ENCODE measurements at places on chromosomes 5 and 9. TPM values are rescaled to one million over a fixed set of nuclear protein-coding genes. Genes with fewer than 3 reads are reported as not detected.
A peak's percentile ranks its signal among the peaks of the same experiment; 100 is the strongest.

The NUDT12 gene
- total RNA-seq: 3.1 TPM

The CCL28 gene
- total RNA-seq: 13.0 TPM

The PLGRKT gene
- 39.3 TPM for total RNA-seq

The MAMDC2 gene
- not detected for total RNA-seq

The B4GALT1 gene
- 60.6 TPM for total RNA-seq

The ALG2 gene
- 41.7 TPM for total RNA-seq

The HARS1 gene
- total RNA-seq: 110 TPM

The GPR151 gene
- not detected for total RNA-seq

The IL5 gene
- 113 TPM for total RNA-seq

- no peak for DNase-seq
Observed at GRCh38 chr9:96464426-96464825, 14.5 kb downstream of the HABP4 start.

DNA sequence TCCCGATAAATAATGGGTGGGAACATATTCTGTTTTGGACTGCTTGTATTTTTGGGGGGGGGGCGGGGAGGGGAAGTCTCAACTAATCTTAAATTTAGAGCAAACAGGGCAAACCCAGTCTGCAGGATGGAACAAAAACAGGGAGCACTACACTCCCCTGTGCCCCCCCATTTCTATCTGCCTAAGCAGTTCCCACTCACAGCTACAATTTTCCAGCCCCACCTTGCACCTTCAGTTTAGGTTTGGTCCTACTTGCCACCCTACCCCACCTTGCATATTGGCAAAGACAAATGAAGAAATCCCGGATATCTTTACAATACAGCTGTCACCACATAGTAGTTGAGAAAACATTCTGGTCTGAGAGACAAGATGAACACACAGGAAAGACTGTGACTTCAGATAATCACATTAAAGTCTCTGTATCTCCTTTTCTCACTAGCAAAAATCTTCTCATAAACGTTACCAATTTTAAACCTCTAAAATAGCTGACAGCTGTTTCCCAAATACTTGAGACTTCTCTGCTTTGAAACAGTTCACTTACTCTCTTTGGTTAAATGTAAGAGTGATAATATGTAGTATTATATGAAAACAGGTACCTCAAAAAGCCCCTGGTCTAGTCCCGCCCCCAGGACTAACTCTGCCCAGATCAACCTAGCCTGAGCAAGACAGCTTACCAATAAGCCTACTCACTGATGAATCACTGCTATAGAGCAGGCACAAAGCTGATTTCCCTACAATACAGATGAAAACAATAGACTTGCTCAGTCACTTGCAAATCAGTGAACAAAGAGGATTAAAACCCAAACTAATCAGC lies 5.2 kb upstream of the RAPGEF6 start:
- DNase-seq: no peak

DNA sequence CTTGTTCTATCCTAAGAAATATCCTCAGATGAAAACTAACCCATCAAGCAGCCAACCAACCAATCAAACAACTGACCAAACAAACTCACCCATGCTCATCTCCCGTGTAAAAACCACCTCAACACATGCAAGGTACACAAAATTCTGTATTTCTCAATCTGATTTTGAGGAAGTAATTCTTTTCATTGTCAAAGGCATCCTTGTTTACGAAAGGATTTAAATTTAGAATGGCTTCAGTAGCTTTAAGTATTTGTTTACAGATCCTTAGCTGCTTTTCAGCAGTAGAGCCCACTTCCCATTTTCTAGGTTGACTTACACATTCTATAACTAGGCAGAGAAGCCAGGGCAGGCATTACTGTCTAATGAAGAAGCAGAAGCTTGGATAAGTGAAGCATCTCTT lies 78.6 kb downstream of the NTRK2 start:
- no peak for DNase-seq

GRCh38 chr5:14552017-14552416 lies 29.6 kb upstream of the OTULINL start:
- DNase-seq: no peak

- no peak for DNase-seq
Observed at GRCh38 chr9:126327006-126327713, 531 bp downstream of the MVB12B start.

DNA sequence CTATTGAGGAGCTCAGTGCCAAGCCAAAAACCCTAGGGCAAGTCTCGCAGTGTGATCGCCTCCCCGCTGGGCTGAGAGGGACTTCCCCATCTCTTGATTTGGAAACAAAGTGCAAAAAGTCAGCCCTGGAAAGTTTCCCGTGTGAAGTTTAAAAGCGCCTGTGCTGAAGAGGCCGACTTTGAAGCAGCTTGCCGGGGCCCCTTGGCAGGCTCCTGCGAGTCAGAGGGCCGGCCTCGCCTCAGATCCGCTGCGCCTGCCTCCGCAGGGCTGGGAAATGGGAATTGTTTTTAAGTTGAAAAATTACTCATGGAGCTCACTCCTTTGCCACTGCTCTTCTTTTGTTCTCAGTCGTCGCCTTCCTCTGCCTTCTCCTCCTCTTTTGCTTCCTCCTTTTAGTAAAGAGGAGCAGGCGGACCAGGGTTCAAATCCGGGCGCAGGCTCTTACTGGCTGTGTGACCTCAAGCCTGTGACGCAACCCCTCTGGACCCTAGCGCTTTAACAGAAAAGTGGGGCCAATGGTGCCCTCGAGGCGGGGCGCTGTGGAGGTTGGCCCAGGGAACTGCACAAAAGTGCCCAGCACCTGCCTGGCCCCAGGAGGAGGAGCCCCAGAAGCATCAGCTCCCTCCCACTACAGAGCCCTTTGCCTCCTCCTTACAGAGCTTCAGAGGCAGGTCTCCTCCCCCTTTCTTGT lies 14.7 kb upstream of the LHX2 start:
- DNase-seq: no peak

DNA sequence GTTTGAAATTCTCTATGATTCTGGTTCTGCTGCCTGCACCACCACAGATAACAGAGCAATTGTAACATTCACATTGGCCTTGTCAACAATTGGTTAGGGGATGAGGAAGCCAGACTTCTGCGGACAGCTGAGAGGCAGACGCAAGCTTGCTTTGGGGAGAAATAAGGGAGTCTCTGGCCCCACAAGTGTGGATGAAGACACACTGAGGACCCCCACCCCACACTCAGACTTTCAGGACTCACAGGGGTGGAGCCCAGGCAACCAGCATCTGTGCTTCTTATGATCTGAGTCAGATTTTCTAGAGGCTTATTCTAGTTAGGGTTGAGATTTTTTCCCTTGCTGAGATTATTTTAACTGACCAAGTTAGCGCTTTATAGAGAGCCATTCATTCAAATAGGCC lies 140.3 kb upstream of the IRX2 start:
- no peak for DNase-seq

GRCh38 chr5:132487841-132488555 lies 2.6 kb downstream of the IRF1 start:
- DNase-seq: peak; percentile 13

DNA sequence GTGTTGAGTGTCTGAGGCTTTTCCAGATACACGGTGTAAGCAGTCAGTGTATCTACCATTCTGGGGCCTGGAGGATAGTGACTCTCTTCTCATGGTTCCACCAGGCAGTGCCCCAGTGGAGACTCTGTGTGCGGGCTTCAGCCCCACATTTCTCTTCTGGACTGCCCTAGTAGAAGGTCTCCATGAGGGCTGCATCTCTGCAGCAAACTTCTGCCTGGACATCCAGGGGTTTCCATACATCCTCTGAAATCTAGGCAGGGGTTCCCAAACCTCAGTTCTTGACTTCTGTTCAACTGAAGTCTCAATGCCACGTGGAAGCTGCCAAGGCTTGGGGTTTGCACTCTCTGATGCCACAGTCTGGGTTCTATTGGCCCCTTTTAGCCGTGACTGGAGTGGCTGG lies 256.6 kb upstream of the ITGA1 start:
- no peak for DNase-seq

DNA sequence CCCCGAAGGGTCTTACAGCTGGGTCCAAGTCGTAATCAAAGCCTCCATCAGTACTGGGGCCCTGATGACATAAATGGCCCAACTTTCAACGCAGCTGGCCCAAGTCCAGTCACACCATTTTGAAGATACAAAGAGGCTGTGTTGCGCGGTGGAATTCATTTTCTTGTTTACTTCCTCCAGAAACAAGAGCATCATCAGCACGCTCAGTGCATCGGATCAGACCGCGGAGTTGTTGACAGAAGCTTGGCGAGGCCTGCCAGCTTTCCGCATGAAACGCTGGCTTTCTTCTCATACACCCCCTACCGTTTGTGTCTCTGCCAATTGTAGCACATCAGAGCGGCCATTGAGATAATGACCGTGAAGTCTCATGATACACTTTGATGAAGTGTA lies 101.7 kb upstream of the SPATA31D4 start:
- no peak for DNase-seq

GRCh38 chr5:36373527-36374086 lies 71.9 kb upstream of the RANBP3L start:
- DNase-seq: no peak

- no peak for DNase-seq
Observed at GRCh38 chr5:152529440-152529839, 124.4 kb upstream of the NMUR2 start.

DNA sequence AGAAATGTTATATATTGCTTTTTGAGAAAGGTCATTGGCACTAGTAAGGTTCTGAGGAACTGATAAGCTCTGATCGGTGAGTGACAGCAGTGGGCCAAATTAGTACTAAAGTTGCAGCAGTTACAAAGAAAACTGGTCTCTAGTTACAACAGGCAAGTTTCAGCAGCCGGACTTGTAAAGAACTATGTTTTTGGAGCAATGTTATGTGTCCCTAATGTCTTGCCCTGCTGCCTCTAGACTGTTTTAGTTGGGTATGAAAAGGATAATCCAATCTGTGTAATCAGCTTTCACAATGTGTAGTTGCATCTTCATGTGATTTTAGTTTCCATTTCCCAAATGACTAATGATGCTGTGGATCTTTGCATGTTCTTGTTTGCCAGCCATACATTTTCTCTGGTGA lies 113.5 kb downstream of the CAMK4 start:
- DNase-seq: no peak

DNA sequence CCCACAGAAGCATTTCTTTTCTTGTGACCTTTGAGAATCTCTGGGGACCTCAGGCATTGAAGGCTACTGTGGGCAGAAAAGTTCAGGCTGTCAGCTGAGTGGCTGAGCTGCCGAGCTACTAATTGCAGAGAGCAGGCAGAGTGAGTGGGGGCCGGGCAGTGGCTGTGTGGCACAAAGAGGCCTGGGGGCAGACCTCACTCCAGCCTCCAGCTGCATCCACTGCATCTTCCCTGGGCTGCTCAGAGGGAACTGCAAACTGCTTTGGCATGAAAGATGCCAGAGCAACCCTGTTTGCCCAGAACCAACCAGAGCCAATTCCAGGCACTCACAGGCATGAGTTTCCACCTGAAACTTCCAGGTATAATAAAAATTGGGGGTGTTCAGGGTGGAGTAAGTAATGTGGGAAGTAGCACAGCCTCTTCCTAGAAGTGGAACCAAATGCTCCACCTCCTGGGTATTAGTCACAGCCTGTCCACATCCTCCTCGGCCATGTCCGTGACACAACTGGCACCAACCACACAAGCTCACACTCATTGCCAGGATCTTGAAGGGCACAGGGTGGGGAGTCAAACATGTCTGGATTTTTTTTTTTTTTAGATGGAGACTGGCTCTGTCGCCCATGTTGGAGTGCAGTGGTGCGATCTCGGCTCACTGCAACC lies 548.9 kb downstream of the BNC2 start:
- no peak for DNase-seq

DNA sequence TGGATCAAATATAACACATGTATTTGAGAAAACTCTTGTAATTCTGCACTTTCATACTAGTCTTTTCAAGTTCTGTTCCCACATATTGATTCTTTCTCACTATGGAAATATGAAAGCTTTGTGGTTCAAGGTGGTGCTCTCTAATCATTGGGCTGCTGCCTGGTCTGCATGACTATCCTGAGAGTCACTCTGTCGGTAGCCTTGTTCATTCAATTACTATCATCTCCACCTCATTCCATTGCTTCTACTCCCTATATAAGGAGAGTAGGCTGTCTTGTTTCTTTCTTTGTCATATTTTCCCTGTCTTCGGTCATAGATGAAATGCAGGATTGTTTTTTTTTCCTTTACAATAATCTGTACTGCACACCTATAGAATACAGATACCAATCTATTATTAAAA lies 341.4 kb upstream of the ACTBL2 start:
- DNase-seq: no peak

GRCh38 chr5:45281081-45281480 lies 415.1 kb downstream of the HCN1 start:
- no peak for DNase-seq

DNA sequence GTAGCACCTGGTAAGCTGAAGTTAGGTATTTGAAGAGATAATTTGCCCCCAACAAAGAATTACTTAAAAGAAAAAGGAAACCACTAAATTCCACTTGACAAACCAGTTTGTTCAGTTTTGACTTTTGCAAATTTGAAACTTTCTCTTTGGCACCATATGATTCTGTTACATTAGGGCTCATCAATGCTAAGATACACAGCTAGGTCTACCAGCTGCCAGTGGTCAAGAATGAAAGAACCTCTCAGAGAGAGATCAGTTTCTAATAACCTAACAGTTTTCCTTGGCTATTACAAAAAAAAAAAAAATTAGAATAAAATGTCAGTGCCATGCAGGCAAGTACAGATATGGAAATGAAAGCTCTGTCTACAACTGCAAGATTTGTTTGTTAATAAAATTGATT lies 92.3 kb downstream of the CAAP1 start:
- no peak for DNase-seq

DNA sequence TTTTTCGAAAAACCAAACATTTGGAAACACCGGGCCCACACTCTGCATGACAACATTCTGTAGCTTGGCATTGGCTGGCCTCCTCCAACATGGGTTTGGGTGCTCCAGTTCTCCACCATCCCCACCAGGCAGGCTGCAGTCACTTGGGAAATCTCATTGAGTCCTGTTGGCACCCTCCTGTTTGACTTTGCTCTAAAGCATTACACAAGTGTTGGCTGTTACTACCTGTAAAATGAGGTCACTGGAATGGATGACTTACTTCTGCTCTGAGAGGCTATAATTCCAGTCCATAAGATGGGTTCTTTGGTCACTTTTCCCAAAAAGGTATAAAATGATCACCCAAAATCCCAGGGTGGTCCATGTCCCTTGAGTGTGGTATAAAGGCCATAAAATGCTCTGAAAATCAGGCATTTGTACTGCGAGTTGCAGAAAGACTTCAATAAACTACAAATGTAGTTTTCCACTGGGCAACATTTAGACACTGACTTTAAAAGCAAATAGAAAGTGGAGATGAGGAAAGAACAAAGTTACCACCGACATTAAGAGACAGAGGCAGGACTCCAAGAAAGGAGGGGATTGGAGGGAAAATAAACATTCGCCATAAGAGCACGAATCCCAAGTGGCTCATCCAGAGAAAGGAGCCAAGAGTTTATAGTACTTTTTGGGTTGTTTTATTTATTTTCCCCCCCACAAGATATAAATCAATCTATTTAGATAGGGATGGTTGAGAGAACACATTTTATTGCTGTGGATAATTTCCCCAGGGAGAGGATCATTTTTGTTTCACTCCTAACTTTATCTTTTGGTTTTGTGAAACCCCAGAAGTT lies 295.1 kb downstream of the TLE1 start:
- DNase-seq: no peak

GRCh38 chr5:126490167-126490940 lies 67.1 kb downstream of the GRAMD2B start:
- no peak for DNase-seq

- DNase-seq: no peak
Observed at GRCh38 chr9:6646293-6646636, 736 bp upstream of the GLDC start.

- no peak for DNase-seq
Observed at GRCh38 chr9:107694390-107694789, 204.8 kb upstream of the KLF4 start.

GRCh38 chr5:58090704-58091103 lies 369.2 kb downstream of the PLK2 start:
- DNase-seq: no peak

- DNase-seq: no peak
Observed at GRCh38 chr5:155905364-155905763, 421.6 kb upstream of the SGCD start.

Data from activated T-helper 2 cell treated with anti-CD3 and anti-CD28 coated beads, Interferon-gamma antibody, Interleukin-2, Interleukin-4, amounts not matched to agents 10 μg/mL and 5 μg/mL and 100 μg/mL, durations not matched to agents 14 hours and 24 hours and 36 hours (primary cell).